ENCODE measurements at places on chromosomes 4 and X.

DNA sequence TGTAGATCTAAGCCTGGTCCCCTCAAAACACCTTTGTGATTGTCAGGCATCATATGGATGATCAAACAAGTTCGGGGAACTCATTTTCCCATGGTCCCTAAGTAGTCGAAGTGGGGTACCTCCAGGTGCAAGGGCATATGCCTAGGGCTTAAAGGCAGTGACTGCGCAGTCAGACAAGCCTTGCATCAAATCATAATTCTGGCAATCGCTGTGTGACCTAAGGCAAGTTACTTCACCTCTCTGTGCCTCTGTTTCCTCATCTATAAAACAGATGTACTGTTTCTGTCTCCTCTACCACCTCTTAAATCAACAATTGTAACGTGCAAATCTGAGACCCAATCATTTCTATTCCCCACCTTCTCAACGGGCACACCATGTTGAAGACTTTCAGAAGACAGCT lies 1.8 kb downstream of the CD99L2 start:
- H3K27me3 ChIP-seq: no peaks in the 10 kb centered on the region
- no peaks in the 10 kb centered on the region for H3K36me3 ChIP-seq
- no peak overlapping the region for H3K4me3 ChIP-seq
- peaks cover 12% of the 10 kb centered on the region for H3K4me1 ChIP-seq
- H3K27ac ChIP-seq: no peak overlapping the region

DNA sequence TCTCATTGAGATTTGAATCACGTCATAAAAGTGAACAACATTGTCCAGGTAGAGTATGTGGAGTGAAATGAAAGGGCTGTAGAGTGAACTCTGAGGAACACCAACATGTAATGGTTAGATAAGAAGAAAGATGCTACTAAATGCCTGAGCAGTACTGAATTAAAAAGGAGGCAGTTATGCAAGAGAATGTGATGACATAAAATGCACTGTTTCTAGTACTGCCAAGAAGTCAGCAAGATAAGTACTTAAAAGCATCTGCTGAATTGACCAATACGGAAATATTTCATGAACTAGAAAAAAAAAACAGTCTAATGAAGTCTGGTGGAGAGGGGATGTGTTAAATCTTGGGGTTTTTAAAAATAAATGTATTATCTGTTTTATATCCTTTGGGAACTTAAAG lies 583.8 kb upstream of the GALNT7 start:
- no peak for DNase-seq
- no peaks in the 10 kb centered on the region for H3K4me1 ChIP-seq
- no peak overlapping the region for H3K27ac ChIP-seq
- no peaks in the 10 kb centered on the region for H3K27me3 ChIP-seq
- no peaks in the 10 kb centered on the region for H3K36me3 ChIP-seq
- no peak overlapping the region for H3K4me3 ChIP-seq

GRCh38 chrX:103467887-103468286 lies 51.4 kb downstream of the RAB40A start:
- no peak overlapping the region for H3K4me3 ChIP-seq
- no peaks in the 10 kb centered on the region for H3K36me3 ChIP-seq
- peaks cover 7% of the 10 kb centered on the region for H3K4me1 ChIP-seq
- DNase-seq: no peak
- no peaks in the 10 kb centered on the region for H3K27me3 ChIP-seq
- H3K27ac ChIP-seq: no peak overlapping the region

DNA sequence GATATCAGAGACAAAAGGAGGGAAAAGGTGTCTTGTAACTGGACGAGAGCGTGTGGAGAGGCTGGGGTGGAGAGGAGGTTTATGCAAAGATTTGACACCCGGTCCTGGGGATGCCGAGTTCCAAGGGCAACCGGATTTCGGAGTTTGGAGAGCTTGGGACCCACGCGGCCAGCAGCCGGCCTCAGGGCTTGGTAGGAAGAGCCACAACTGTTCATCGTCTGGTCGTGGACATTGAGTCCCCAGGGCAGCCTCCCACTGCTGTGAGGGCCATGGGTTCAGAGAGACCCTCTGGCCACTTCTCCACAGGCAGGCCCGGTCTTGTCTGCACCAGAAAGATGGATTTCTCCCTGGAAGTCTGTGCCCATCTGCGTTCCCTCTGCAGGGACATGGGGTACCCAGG lies 46.8 kb downstream of the SHOX start:
- no peaks in the 10 kb centered on the region for H3K27me3 ChIP-seq
- no peak overlapping the region for H3K4me3 ChIP-seq
- no peaks in the 10 kb centered on the region for H3K4me1 ChIP-seq
- H3K36me3 ChIP-seq: no peaks in the 10 kb centered on the region

DNA sequence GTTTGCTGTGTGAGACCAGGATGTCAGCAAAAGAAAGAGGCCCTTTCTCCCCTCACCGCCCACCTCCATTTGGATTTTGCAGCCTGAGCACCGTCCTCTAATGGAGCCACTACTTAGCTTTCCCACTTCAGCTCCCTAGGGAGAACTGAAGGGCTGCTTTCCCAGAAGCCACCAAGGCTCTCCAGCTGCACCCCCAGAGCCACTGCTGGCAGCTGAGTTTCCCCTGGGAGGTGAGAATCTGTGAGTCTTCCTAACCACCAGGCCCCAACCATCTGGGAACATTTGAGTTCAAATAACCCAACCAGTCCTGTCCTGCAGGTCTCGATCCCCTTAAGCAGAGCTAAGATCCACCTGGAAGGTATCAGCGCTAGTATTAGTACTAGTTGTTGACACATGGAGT lies 173.1 kb upstream of the USP9X start:
- no peaks in the 10 kb centered on the region for H3K4me1 ChIP-seq
- no peak for DNase-seq
- H3K4me3 ChIP-seq: no peak overlapping the region
- no peak overlapping the region for H3K27ac ChIP-seq
- H3K27me3 ChIP-seq: no peaks in the 10 kb centered on the region

DNA sequence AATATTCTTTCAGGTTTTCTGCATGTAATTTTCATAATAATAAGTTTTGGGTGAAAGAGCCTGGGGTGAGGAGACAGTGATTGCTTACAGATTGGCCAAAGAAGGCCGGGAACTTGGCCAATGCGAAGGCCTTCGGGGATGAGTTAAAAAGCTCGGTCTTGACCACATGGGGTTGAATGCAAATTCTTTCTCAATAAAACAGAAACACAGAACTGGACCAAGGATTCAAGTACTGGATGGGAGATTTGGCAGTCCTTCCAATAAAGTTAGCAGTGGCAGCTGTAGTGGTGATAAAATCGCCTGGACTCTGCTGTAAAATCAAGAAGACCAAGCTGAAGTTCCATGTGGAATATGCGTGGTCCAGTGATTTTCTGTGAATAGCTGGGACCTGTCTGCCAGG lies 282.2 kb upstream of the KLF3 start:
- H3K4me3 ChIP-seq: no peak overlapping the region
- no peak for DNase-seq
- peaks cover 6% of the 10 kb centered on the region for H3K4me1 ChIP-seq
- no peaks in the 10 kb centered on the region for H3K36me3 ChIP-seq
- H3K27me3 ChIP-seq: no peaks in the 10 kb centered on the region
- no peak overlapping the region for H3K27ac ChIP-seq

GRCh38 chr4:129254526-129254925 lies 158.6 kb downstream of the C4orf33 start:
- no peaks in the 10 kb centered on the region for H3K4me1 ChIP-seq
- H3K27ac ChIP-seq: no peak overlapping the region
- no peak for DNase-seq

- no peaks in the 10 kb centered on the region for H3K36me3 ChIP-seq
- no peaks in the 10 kb centered on the region for H3K27me3 ChIP-seq
- DNase-seq: no peak
- H3K4me3 ChIP-seq: no peak overlapping the region
- H3K27ac ChIP-seq: no peak overlapping the region
- no peaks in the 10 kb centered on the region for H3K4me1 ChIP-seq
These were observed 188.8 kb downstream of the SOWAHB start for GRCh38 chr4:76708971-76709771.

- DNase-seq: no peak
- H3K4me3 ChIP-seq: no peak overlapping the region
- H3K27ac ChIP-seq: no peak overlapping the region
These were observed 24.4 kb upstream of the RP2 start for GRCh38 chrX:46812445-46812844.

GRCh38 chr4:113951263-113951662 lies 28.2 kb downstream of the ARSJ start:
- DNase-seq: no peak
- H3K4me1 ChIP-seq: peaks cover 2% of the 10 kb centered on the region
- H3K27ac ChIP-seq: no peak overlapping the region
- H3K36me3 ChIP-seq: no peaks in the 10 kb centered on the region

DNA sequence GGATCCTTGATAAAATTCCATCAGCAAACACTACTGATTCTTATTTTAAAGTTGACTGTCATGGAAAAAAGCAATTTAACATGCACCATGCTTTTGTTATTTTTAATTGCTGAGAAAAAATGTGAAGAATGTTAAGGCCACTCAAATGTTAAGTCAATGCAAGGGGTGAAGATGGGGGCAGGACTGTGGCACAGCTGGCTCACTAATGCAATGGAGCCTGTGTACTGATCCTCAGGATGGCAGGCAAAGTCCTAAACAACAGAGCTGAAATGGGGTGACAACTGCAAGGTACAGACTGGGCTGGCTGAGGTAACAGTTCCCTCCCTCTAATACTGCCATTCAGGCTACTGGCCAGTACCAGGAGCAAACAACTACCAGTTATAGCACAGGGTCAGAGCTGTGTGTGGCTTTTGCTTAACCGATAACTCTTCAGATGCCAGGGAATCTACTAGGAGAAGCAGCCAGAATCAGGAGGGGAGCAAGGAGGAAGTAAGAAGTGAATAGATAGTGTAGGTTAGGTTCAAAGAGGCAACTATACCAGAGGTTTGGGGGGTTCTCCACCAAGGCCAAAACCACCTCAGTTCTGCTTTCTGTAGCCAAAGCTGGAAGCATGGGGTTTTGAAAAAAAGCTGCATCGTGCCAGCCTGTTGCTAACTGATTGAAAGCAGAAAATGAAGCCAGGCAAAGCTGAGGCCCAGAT lies 372.6 kb downstream of the OPHN1 start:
- no peak for DNase-seq
- H3K4me1 ChIP-seq: no peaks in the 10 kb centered on the region
- no peaks in the 10 kb centered on the region for H3K36me3 ChIP-seq
- no peak overlapping the region for H3K27ac ChIP-seq

- H3K4me3 ChIP-seq: no peak overlapping the region
- peaks cover 2% of the 10 kb centered on the region for H3K36me3 ChIP-seq
- peak; percentile 66 for DNase-seq
These were observed 2.2 kb downstream of the PPA2 start for GRCh38 chr4:105471566-105472176.

DNA sequence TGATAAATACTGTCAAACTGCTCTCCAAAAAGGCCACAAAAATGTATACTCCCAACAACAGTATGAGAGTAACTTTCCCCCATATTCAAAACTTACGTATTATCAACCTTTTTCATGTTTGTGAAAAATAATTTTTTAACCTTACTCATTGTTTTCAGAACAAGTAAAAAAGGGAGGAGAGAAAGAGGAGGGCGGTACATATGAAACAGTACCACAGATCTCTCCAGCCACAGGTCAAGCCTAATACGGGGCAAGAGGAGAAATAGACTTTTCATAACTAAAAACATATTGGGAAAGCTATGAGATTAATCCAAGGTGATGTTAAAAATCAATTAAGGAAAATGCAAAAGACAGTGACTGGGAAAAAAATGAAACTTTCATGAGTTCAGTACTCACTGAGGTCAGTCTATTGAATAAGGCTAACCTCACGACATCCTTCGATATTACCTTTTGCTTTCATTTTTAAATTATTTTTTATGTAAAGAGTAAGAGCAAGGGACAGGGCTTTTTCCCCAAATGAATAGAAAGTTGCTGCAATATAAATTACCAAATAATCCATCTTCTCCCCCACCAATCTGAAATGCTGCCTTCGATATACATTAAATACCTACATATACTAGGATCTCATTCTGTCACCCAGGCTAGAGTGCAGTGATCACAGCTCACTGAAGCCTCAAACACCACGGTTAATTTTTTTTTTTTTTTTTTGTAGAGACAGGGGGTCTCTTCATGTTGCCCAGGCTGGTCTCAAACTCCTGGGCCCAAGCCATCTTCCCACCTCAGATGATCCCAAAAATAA lies 25.3 kb downstream of the FBXW7 start:
- H3K27ac ChIP-seq: no peak overlapping the region
- DNase-seq: no peak
- no peaks in the 10 kb centered on the region for H3K27me3 ChIP-seq
- peaks cover 14% of the 10 kb centered on the region for H3K36me3 ChIP-seq
- H3K4me3 ChIP-seq: peak overlapping the region; percentile 3

DNA sequence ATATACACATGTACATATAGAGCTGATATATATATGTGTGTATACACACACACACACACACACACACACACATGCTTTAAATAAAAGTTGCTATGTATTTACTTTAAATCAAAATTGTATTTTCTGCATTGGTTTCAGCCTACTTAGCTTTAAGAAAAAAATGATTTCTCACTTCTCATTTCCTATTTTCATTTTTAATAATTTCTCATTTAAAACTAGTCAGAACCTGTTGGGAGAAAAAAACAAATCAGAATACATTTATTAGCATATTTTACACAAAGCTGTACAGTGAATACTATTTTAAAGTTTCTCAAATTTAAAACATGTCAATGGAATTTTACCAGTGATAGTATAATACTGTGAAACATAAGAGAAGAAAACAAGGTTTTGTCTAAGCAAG lies 681.8 kb downstream of the CENPC start:
- H3K4me1 ChIP-seq: no peaks in the 10 kb centered on the region
- no peak for DNase-seq
- no peak overlapping the region for H3K4me3 ChIP-seq
- no peaks in the 10 kb centered on the region for H3K36me3 ChIP-seq
- H3K27ac ChIP-seq: no peak overlapping the region
- no peaks in the 10 kb centered on the region for H3K27me3 ChIP-seq

All from CD4-positive, alpha-beta T cell (primary cell).